ENCODE measurements at places on chromosomes 5 and 9.
A peak's percentile ranks its signal among the peaks of the same experiment; 100 is the strongest.

DNA sequence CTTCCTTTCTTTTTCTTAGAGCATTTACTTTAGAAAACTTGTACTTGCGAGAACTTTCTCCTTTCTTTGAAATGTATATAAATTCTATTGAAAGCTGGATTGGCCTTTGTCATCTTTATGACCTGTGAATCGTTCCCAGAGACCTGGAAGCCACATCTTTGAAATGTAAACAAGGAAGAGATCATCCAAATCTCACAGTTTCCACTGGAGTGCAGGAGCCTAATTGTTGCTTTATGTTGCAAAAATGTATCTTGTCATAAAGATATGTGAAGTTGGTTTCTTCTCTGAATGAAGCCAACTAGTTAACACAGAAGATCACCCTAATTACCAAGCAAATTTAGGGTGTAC, 1101.8 kb downstream of the TAF11L14 start:
- no peak for DNase-seq

DNA sequence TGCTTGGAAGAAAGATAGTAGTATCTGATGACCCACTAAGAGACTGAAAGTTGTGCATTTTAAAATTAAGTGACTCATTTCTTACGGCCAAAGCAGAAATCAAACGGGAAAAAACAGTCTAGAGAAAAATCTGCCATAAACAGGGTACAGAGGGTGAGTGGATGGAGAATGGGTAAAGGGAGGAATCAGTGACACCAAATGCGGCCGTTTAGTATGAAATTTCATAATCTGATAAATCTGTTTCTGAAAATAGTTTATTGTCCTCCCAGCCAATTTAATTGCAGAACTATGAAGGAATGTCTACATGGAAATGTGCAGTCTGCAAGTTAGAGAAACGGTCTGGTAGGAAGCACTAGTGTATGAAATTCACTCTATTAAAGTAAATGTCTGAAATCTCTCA, 39.5 kb downstream of the ADAMTS12 start:
- DNase-seq, result no peak

- DNase-seq, result no peak
Observed at GRCh38 chr5:150075806-150076205, 10.5 kb downstream of the CSF1R start.

DNA sequence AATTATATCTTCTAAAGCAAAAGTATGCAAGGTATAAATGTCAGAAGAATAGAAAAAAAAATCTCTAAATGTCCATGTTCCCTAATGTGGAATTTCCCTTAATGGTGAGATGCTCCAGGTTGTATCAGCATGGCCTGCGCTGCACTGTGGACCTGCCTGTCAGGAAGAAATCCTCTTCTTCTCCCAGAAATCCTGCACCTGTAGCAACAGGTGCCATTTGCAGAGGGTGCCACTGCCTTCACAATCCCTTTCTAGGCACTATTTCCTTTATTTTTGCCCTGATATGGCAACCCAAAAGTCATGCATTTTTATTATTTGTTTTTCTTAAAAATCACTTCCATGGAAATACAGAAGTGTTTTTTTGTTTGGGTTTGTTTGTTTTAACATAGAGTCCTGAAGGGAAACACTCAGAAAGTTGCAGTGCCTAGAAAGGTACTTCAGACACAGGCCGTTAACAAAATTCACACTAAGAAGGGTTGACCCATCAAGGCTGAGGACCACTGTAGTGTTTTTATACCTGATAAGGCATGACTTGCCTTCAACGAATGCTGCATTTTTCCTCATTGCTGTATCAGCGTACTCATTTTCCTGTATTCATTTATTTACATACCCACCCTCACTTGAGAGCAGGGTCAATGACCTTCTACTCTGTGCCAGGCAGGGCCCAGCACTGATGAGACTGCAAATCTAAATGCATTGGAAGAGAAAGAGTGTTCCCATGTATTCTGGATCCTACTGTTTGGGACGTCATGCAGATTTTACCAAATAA, 177.8 kb downstream of the SNX18 start:
- DNase-seq, result no peak

GRCh38 chr5:88489364-88489763, 220.7 kb upstream of the TMEM161B start:
- no peak for DNase-seq

GRCh38 chr5:175223291-175223690, 220.7 kb downstream of the DRD1 start:
- no peak for DNase-seq

GRCh38 chr5:170761048-170761707, 22.3 kb upstream of the GABRP start:
- DNase-seq, result no peak

DNA sequence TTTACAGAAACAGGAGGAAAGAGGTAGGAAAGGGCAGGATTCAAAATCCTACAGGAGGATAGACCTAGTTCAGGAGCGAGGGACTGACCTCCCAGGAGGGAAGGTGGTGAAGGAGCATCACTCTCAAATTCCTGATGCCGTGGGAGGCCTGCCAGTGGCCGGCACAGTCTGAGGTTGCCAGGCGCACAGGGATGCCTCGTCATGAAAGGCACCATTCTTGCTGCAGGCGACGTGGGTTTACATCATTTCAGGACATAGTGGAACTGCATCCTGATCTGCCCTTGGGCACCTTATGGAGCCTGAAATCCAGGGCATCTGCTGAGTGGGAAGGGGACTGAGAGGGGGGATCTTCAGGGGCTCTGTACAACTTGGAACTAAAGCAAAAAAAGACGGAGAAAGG, 163.2 kb upstream of the S1PR3 start:
- DNase-seq, result no peak

- DNase-seq, result peak; percentile 68
Observed at GRCh38 chr9:96020792-96021550, 145.5 kb downstream of the ERCC6L2 start.

- no peak for DNase-seq
Observed at GRCh38 chr5:39169081-39169480, 50.3 kb downstream of the FYB1 start.

GRCh38 chr5:37567566-37567965, 188.4 kb downstream of the WDR70 start:
- DNase-seq, result no peak

DNA sequence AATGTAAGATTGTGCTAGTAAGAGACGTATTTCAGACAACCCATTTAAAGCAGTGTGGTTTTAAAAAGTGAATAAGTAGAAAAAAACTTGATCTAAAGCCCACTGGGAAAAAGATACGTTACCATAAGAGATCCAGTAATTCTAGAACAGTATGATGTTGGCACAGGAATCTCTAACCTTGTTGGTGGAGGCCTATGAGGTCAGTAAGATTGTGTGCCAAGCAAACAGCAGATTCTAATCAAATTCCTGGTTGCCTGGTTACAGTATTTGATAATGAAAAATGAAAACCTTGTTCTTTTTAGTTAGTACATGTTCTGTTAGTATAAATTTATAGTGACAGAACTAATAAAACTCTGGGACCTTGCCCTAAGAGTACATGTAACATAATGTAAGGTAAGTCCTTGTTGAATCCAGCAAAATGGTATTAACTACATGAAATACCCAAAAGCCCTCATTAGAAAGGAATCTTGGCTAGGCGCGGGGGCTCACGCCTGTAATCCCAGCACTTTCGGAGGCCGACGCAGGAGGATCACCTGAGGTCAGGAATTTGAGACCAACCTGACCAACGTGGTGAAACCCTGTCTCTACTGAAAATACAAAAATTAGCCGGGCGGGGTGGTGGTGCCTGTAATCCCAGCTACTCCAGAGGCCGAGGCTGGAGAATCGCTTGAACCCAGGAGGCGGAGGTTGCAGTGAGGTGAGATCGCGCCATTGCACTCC, 33.2 kb upstream of the DMXL1 start:
- no peak for DNase-seq

DNA sequence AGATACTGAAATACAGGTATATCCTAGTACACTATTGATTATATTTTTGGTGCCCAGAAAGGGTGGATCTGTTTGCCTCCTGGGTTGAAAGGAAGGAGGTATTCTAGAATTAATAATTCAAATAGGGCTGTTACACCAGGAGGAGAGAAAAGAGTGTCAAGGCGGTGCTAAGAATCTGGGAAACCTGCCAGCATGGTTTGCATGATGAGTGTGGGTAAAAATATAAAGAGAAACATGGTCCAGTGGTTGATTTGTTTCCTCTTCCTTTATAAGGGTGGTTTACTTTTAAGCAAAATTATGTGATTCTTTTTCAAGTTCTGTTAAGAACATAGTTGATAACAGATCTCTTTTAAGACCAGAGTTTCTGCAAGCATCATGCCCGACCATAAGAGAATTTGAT, 69.4 kb upstream of the NFIB start:
- DNase-seq, result no peak

GRCh38 chr9:14029806-14030374, 284.1 kb downstream of the NFIB start:
- no peak for DNase-seq

DNA sequence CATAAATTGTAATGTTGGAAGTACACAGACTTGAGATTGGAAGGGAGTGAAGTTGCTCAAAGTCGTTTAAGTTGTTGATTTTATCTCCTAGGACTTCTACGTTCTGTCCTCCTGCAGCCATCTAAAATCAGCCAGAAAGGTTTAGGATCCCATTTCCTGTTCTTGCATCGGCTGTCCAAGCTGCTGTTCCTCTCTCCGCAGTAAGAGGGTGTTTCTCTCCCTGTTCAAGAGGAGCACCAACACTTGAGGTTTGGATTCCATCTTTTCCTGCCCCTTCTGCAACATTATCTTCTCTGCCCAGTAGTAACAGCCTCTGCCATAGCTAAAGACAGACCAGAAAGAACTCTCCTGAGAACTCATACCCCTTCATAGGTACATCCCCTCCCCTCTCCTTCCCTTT, 373.4 kb downstream of the GADD45G start:
- DNase-seq, result no peak

GRCh38 chr9:137350696-137351584, 48.9 kb upstream of the NRARP start:
- no peak for DNase-seq

GRCh38 chr9:19119246-19119645, 8.0 kb downstream of the PLIN2 start:
- DNase-seq, result no peak

DNA sequence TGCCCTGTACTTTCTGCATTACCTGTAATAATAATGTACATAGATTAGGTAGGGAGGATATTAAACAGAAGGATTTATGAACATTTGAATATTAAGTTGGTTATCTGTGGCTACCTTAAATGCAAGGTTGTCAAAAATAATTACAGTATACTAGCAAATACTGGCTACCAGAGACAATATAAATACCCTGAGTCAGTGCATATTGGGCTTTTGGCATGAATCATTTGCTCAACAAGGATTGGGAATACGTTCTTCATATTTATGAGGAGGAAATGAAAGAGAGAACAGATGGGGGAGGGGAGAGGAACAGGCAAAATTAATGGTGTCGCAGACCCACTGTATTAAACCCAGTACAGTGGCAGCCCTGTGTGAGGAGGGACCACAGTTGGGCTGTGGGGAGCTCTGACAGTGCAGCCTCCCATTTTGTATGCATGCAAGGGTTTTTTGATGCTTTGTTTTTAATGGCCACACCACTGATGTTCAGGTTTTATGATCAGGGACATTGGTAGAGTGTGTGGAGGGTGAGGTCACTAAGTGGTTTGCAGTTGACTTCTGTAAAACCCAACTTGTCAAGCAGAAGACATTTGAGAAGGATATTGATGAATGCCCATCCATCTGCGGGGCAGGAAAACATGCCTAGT, 56.9 kb downstream of the MVB12B start:
- DNase-seq, result no peak

- no peak for DNase-seq
Observed at GRCh38 chr9:8963885-8964284, 1164.3 kb upstream of the DMAC1 start.

GRCh38 chr5:176545737-176546509, 3.2 kb upstream of the CDHR2 start:
- DNase-seq, result no peak

DNA sequence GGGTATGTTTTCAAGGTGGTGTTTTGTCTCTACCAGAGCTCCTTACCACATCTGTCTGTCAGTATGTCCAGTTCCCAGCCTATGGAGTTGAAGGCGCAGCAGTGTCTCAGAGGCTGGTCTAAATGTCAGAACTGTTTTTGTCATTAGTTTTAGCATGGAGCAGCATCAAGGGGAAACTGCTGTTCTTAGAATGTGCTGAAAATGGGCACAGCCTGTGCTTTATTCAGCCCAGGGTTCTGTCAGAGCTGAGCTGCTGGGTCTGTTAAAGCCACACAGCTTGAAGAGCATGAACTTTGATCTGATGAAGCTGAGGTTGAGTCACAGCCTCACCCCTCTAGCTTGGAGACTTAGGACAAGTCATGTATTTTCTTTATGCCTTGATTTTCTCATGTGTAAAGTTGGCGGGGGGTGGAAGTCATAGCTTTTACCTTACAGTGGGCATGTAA, 71.9 kb downstream of the RALGPS1 start:
- peak; percentile 15 for DNase-seq

DNA sequence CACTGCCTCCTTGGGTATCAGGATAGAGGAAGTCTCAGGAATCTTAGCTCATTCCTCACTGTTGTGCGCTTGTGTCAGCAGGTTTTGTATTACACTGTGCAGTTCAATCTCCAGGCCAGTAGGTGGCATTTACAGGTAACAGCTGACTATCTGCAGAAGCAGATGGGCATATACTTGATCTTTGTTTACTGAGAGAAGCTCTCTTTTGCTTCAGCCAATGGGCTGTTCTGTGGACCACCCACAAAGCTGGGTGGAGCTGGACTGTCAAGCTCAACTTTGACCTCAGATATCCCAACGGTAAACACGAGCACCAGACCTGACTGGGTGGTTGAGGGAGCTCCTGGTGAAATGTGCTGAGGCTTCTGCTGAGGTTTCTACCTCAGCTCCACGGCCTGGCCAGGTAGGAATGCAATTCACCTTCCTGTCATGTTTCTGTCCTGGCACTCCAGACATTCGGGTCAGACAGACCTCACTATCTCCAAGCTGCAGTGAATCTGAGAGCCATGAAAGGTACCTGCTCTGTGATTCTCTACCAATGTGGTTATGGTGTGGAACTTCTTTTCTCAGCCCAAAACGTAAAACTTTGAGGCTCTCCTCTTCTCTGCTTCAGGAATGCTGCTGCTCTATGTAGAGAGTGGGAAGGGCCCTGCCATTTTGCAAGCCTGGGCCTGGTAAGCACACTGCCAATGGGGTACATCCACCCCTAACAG, 167.9 kb upstream of the ACTBL2 start:
- DNase-seq, result no peak

GRCh38 chr5:137563301-137563645, 64.1 kb upstream of the SPOCK1 start:
- no peak for DNase-seq

DNA sequence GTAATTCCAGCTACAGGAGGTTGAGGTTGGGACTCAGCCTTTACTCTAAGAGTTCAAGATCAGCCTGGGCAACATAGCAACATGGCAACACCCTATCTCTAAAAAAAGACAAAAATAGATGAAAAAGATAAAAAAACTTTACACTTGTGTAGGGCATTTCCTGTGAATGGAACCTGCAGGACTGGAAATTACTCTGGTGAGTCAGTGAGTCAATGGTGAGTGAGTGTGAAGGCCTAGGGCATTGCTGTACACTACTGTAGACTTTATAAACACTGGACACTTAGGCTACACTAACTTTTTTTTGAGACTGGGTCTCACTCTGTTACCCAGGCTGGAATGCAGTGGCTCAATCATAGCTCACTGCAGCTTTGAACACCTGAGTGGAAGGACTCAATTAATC, 19.5 kb upstream of the ARSI start:
- DNase-seq, result no peak

Measured in activated naive CD8-positive, alpha-beta T cell treated with anti-CD3 and anti-CD28 coated beads for 36 hours (primary cell).